Activated CD4-positive, alpha-beta T cell treated with anti-CD3 and anti-CD28 coated beads, Interleukin-2, Interleukin-6, amounts not matched to agents 100 ng/mL and 50 ng/mL, durations not matched to agents 16 hours and 8 hours (primary cell): ENCODE measurements at places on chromosomes 11 and 22.
A peak's percentile ranks its signal among the peaks of the same experiment; 100 is the strongest.

DNA sequence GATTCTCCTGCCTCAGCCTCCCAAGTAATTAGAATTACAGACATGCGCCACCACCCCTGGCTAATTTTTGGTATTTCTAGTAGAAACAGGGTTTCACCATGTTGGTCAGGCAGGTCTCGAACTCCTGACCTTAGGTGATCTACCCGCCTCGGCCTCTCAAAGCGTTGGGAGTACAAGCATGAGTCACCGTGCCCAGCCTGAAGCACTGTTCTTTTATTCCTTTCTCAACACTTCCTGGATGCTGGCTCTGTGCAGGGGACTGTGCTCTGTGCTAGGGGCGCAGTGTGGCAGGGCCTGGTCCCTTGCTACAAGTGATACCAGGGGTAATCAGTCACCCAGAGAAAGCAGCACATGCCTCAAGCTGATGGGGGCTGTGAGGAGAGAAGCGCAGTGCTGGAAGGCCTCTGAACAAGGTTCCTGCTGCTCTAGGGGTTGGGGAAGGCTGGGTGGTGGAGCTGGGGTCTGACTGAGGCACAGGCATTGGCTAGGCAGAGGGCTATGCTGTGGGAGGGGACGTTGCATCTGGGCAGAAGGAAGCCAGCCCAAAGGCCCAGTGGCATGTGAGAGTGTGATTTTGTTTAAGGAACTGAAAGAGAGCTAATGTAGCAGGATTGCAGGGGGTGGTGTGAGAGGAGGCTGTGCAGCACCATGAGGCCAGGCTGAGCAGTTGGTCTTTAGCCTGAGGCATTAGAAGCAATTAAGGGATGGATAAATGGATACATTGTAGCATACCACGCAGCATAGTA lies 42.5 kb downstream of the CABIN1 start:
- no peak for DNase-seq

DNA sequence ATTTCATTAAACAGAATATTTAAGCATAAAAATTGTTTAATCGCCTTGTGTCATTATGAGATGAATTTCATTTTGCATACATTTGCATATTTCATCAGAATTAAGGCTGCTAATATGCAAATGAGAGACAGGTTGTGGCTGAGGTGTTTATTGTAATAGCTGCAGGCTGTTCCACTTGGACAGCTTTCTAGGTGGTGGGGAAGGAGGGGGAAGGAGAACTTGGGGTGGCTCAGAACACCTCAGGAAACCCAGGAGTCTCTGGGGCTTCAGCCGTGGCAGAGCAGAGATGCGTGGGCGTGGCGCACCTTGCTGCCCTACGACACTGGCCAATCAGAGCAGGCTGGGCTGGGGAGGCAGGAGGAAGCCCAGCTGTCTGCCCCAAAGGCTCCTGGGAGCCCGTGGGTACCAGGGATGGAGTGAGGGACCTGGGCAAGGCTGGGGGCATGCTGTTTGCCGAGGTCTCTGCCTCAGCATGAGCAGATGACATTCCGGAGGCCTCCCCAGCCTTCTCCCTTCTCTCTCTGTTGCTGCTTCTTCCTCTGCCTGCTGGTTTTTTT lies 542.9 kb downstream of the MN1 start:
- DNase-seq: no peak

DNA sequence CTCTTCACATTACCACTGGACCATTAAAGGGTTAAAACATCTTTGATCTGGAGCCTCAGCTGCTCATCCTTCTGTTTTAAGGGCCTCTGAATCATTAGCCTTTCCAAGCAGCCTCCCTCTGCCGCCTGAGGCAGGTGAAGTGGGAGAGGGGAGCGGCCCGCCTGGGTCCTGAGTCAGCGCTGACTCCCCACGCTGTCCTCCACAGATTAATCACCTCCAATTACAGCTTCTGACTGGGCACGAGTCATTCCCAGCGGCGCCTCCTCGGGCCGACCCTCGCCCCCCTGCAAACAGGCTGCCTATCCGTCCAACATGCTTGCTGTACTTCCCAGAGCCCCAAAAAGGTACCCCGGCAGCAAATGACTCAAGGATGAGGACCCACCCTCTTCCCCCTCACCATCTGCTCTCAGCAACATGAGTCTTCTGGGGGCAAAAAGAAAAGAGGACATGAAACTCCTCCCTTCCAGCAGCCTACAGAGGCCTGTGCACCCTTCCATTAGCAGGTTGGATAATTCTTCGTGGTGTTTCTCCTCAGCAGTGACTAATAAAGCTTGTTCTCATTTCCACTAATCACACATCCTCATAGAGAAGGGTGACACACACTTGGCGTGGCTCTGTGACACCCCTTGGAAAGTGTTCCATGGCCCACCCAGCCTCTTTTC lies 44.3 kb upstream of the JAM3 start:
- no peak for DNase-seq

DNA sequence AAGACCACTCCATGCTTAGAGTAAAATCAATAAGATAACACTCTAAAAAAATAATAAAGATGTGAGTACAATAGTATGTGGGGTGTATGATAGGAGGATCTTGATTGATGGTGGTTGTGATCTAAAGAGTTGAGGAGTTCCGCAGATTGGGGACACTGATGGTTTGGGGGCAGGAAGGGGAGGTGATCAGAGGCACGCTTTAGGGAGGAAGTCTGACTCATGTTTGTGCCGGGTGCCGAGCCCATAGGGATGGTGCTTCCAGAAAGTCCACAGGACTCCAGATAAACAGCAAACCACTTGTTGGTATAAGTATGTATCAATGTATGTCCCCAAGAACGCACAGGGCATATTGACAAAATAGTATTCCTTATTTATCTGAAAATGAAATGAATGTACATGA lies 27.5 kb downstream of the LINC01488 start:
- no peak for DNase-seq

- peak; percentile 11 for DNase-seq
These were observed 36.3 kb downstream of the MRE11 start for GRCh38 chr11:94457118-94458029.

DNA sequence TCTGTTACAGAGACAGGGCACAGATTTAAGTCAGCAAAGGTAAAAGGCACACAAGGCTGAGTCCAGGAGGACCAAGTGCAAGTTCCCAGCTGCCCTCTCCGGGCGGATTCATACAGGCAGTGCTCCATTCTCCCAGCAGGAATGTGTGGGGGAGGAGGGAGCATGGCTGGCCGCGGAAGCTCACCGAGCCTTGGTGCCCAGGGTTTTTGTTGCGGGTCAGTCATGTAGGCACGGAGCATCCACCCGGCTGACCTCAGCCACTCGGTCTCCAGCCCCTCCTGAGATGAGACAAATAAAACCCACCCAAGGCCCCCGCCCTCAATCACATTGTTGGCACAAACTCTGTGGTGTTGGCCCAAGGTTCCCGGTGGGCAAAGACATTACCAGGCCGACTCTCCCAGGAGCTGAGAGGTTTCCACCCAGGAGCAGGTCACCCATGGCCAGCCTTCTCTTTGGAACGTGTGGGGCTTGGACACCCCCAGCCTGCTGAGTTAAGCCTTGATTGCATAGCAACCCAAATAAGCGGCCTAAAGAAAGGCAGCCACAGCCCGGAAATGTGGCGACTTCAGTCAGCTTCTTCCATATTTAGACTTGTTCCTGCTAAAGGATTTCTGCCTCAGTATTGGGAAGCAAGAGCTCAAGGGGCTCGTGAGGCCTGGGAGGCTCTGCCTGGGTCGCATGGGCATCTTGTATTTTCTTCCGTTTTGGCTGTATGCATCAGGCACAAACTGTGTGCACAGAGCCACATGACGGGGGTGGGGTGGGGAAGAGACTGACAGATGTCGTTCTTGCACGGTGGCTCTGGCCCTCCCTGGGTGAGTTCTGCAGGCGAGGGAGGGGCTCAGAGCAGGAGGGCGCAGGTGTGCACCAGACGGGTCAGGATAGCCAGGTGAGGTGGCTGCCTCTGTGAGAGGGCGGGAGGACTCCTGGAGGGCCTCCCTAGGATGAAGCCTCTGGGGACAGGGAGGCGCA lies 63.0 kb downstream of the ARHGAP8 start:
- no peak for DNase-seq

- no peak for DNase-seq
These were observed 15.6 kb upstream of the MFNG start for GRCh38 chr22:37501610-37502341.

GRCh38 chr11:19742588-19743292 lies 30.1 kb downstream of the NAV2 start:
- DNase-seq: peak; percentile 73

- no peak for DNase-seq
These were observed 201.8 kb upstream of the E2F8 start for GRCh38 chr11:19442554-19442910.

DNA sequence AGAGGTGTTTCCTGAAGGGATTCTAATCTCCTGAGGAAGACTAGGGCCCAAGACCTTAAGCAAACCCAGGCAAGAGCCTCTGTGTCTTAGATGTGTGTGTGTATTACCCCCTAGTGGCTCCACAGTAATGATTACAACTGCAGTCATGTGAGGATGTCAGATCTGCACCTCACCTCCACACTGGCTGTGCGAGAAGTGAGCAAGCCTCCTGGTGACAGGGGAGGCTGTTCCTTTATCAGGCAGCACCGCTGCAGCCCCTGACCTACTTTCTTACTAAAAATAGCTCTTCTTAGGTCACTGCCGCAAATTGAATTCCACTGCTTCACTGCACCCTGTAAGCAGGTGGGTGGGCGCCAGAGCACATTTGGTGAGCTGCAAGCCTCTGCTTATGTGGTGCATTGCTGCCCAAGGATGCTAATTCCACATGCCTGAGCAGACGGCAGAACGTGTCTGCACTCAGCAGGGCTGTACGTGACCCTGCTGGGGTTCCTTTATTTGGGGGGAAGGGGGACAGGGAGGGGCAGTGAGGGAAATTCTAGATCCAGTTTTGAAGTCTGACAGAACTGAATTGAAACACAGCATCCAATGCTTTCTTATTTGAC lies 112.4 kb downstream of the KCNC1 start:
- DNase-seq: no peak

DNA sequence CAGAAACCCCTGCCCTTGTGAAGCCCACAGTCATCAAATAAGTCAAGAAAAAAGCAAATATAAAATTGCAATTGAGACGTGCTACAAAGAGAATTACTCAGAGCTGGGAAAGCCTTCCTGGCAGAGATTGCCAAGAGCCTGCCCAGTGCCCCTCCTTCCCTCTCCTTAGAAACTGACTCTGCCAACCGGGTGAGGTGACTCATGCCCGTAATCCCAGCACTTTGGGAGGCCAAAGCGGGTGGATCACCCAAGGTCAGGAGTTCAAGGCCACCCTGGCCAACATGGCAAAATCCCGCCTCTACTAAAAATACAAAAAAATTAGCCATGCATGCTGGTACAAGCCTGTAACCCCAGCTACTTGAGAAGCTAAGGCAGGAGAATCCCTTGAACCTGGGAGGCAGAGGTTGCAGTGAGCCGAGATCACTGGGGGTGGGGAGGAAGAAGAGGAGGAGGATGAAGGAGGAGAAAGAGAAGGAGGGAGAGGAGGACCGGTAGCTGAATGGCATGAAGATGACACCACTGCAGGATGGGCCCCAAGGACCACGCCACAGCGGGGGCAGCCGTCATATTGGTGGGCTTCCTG lies 76.1 kb upstream of the RTL6 start:
- no peak for DNase-seq

GRCh38 chr11:73653996-73654395 lies 7.6 kb downstream of the PLEKHB1 start:
- DNase-seq: no peak

DNA sequence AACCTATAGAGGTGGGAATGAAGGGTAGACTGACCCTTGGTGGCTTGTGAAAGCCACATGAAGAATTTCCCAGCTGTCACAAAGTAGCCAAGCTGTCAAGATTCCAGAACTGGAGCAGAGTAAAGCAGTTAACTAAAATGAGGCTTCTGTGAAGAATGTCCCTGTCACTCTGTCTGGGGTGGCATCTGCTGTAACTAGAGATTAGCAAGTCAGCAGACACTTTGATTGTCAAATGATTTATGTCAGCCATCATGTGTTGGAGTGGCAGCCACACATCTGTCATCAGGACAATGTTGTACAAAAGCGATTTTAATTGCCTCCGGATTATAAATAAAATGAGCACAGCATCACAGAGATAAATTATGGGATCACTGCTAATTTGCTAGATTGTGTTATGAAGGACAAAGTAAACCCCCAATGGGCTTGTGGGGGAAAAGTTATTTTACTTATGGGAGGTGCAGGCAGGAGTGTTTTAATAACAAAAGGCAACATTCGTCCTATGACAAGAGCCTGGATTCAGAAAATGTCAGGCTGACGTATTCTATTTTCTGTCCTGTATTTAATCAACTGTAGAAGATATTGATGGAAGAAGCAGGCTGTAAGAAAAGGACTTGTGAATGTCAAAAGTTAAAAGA lies 270.9 kb downstream of the FAM181B start:
- no peak for DNase-seq

GRCh38 chr11:62435846-62436660 lies 17.2 kb downstream of the SCGB1A1 start:
- no peak for DNase-seq

- DNase-seq: no peak
These were observed 18.8 kb upstream of the ACCSL start for GRCh38 chr11:44028816-44029506.

GRCh38 chr11:45237711-45238315 lies 48.3 kb downstream of the SYT13 start:
- DNase-seq: no peak

DNA sequence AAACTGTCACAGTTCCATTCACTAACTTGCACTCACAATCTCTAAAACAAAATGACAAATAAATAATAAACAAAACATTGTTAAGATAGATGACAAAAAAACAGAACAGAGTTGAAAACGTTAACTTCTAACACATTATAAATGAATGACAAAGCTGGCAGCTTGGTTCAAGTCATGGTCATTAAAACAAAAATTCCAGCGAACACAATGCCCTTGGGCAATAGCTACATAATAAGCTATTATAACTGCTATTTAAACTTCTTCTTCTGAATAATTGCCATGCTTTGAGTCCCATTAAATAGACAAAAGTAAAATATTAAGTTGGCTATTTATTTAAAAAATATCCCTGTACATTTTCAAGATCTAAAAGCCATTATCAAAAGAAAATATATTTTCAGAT lies 54.7 kb downstream of the PICALM start:
- DNase-seq: no peak
